Retina (tissue), 1 donor: ENCODE measurements at places on chromosomes 7 and 10.

DNA sequence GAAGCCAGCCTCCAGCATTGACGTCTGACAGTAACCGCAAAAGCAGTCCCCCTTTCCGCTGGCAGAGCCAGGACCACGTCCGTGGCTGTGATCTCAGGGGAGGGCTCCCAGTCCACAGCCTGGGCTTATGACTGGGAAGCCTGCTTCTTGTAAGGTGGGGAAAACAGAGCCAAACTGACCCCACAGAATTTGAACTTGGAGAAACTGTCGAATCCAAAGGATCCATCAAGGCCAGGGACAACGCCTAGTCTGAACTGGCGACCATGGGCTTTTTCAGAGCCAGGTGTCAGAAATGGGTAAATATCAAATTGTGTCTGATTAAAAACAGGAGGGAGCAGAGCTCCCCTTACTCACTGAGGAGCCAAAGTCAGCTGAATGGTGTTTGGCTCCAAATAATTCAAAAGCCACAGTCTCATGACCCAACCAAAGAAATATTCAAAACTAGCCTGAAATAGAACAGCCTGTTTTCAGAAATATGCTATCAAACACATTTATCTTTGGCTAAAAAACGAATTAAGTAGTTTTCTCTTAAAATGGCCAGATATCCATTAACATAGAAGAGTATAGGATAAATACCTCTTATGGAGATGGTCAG is 751.4 kb upstream of the GALNT17 start:
- DNase-seq = no peak

- DNase-seq = no peak
Observed at GRCh38 chr7:123410273-123410904, 124.0 kb downstream of the IQUB start.

DNA sequence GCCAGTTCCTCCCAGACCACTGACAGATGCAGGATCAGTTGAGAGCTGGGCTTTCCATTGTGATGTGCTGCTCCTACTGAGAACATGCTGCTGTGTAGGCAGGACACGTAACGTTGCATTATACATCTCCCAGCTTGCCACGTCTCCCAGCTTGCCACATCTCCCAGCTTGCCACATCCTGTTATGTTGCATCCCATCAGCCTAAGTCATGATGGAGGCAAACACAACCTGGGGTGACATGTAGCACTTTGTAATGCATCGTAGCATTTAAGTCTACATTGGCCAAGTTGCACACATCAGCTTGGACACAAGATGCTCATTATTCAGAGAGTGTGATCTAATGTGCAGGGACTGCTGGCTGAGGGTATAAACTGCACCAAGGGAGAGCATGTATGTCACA is 73.3 kb upstream of the CHCHD3 start:
- peak; percentile 56 for DNase-seq

GRCh38 chr10:110567201-110568054 is at the start of gene SMC3:
Gene SMC3, plus strand, starts transcription at chr10:110567695. Its CDS starts 122 bp downstream, at chr10:110567817.
- DNase-seq = peak; percentile 100

DNA sequence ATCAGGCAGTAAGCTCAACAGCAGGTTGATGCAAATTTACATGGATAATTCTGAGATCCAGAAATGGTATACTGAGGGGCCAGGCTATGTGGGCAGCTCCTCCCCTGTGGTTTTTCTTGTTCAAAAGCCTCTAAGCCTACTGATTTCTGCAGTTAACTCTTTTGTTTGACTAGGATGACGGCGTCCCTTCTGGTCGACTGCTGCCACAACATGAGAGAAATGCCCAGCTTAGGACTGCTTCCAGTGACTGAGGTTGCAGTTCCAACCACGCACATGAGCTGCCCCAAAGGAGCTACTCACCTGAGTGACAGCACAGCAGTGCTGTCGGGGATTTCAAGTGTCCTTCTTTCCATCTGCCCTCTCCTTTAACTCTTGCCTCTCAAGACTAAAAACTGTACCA is 973.0 kb upstream of the GHITM start:
- peak; percentile 63 for DNase-seq

DNA sequence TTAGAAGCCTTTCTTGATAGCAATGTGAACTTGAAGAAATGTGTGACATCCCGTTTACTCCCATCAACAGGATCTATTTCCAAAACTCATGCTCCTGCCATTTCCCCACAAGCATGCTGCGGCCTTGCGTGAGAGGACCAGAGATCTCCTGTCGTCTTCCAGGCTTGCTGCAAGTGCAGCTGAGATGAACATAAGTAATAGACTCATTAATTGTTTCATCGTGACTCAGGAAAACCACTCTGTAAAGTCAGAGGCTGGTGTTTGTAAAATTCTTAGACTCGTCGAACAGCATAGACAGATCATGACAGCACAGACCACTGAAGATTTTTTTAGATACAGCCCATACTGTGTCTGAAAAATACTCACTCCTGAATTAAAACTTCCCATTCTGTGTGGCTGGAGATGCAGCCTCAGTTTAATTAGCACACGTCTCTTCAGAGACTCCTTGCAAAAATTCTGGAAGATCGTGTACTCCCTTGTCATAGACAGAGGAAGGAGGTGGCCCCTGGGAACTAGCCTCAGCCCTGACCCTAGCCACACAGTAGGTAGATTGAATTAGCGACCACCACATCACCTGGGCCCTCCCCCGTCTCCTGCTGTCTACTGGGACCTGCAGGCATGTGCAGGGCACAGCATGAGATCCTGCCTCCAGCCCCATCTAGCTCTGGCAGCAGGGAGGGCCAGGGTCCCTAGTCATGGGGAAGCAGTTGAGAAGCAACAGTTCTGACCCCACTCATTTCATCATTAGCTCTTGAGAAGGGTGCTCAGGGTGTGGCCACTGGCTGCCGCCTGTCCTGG is 226.0 kb downstream of the CELF2 start:
- DNase-seq = no peak

DNA sequence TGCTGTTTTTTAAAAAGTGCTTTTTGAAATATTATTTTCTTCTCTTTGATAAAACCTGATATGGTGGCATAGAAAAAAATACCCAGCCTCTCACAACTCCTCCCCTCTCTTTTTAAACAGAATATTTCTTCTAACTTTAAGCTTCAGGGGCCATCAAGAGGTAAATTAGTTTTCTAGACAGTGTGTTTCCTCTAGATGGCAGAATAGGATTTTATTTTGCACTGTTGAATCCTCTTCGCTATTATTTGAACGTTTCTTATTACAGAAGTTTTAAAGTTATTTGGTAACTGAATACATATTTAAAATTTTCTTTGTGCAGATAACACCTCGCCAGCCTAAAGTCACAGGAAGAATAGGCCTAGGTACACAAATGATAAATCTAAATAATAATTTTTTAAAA is 30.3 kb downstream of the ARL5B start:
- DNase-seq = no peak

DNA sequence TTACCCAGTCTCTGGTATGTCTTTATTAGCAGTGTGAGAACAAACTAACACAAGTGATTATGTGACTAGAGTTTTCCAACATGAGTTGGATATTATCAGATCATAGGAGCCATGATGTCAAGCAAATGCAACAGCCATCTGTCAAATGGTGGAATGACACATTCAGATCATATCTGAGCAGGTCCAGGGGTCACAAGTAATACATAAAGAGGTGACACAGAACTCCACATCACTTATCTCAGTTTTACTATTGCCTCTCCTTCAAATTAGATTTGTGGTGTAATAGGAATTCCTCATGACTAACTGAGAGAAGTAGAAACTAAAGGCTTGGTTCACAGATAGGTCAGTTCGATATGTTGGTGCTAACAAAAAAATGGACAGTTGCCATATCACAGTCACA is 12.2 kb upstream of the SAMD9L start:
- no peak for DNase-seq

DNA sequence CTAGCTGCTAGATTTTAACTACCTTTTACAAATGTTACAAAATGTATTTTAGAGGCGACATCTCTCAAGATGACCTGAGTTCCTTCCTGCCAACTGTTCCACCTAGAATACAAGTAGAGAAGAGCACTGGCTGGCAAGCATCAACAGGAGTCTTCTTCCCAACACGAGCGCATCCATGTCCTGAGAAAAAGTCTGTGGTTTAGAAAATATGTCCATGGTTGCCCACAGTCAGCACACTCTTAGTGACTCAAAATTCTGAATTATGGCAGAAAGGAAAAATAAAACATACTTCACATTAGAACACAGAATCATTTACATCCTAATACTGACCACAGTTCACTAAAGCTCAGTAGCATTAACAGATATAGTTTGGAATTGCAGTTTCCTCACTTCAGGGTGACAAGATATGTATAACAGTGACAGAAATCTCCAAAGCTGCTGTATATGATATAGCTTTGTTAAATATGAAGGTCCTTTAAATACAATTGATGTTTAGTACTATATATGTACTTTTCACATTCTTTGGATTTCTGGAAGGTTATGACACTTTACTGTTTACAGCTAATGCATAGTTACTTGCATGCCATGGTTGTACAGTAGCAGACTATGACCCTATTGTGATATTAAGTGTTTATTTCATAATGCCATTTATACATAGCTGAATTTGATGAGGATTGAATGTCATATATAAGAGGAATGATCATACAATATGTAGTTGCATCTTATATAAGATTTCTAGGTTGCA is 327.1 kb downstream of the GFRA1 start:
- no peak for DNase-seq

DNA sequence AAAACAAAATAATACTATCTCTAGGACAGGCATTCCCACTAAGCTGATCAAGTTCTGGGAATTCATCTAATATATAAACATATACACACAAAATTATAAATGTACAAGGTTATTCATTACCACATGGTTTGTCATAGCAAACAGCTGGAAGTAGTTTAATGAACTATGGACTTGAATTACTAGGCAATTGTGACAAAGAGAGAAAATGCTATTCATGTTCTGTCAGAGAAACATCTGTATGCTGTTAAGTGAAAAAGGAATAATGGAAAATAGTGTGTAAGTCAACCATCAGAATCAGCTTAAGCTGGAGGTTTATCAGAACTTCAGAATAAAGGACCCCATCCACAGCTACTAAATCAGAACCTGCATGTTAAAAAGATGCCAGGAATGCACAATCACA is 2.8 kb downstream of the ZNF248 start:
- no peak for DNase-seq

- DNase-seq = no peak
Observed at GRCh38 chr10:103273041-103273441, 3.9 kb upstream of the INA start.

- DNase-seq = peak; percentile 14
Observed at GRCh38 chr10:28179006-28179742, 123.7 kb downstream of the MPP7 start.

DNA sequence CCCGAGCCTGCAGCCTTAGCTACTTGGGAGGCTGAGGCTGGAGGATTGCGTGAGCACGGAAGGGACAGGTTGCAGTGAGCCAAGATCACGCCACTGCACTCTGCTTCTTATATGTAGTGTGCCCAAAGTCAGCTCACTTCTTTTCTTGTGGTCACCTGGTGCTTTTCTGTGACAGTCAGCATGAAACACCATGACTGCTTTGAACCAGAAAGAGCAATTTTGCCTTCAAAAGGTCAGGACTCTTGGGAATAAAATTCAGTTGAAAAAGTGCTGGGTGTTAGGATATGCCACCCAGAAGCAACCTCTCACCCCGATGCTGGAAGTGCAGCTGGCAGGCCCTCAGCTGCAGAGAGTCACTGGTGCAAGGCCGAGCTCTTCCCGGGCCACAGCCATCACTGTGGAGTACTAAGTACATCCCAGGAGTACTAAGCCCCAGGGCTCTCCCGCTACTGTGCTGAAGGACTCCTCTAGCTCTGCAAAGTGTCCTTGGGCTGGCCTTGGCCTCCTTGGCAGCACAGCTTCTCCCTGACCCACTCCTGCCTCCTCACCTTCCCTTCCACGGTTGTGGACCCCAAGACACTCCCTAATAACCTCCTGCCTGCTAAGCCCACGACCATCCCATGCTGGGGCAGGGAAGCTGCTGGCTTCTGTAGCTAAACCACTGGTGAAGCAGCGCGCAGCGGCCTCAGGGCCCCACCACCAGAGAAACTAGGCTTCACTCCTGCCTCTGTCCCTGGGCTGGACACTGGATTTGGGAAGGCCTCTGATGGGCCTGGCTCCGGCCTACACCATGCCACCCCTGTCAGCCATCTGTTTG is 17.6 kb upstream of the GDI2 start:
- no peak for DNase-seq

DNA sequence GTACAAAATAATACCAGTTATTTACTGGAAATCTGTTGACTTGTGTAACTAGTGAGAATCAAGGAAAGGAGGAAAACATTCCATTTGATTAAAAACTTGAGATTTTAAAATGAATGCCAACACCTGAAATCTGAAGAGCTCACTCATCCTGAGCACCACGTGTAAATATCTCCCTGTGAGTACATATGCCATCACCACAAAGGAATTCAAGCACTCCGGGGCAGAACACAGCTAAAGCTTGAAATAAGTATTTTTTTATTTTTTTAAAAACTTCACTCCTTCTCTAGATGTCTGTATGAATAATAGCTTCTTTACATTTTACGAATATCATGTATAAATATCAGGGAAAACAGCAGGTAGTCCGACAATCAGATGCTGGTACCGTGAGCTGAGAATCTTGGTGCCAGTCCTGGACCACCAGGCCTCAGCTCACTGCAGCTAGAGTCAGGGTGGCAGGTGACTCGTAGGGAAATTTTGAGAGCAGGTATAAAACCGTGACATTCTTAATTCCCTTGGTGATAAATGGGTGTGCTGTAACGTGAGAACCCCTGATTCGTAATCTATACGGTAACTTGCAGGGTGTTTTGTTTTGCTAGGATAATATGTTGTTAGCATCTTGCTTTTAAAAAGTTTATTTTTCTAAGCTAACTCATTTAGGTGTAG is 12.7 kb downstream of the LMTK2 start:
- DNase-seq = no peak

- DNase-seq = no peak
Observed at GRCh38 chr7:25652366-25652765, 424.1 kb upstream of the NPVF start.

DNA sequence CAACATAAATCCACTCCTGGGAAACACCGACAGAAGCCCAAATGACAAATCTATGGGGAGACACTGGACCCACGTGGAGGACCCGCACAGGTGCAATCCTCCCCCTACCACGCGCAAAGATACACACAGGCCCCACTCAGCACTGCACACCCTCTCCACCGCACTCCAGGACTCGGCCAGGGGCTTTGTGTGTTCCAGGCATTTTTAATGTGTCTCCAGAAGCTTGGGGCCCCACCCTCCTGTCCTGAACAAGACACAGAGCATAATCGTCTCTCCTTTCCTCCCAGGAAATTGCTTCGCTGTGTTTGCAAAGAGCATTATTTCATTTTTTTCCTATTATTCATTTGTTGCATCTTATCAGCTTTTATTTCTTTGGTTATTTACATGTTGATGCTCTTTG is 82.8 kb downstream of the GLI3 start:
- no peak for DNase-seq

- DNase-seq = no peak
Observed at GRCh38 chr7:155761162-155761561, 51.1 kb downstream of the SHH start.

GRCh38 chr10:70757856-70758255 is 27.3 kb downstream of the TBATA start:
- no peak for DNase-seq
